Amygdala (tissue), 56 donors: ENCODE measurements at places on chromosomes 6 and 20.
A peak's percentile ranks its signal among the peaks of the same experiment; 100 is the strongest.

DNA sequence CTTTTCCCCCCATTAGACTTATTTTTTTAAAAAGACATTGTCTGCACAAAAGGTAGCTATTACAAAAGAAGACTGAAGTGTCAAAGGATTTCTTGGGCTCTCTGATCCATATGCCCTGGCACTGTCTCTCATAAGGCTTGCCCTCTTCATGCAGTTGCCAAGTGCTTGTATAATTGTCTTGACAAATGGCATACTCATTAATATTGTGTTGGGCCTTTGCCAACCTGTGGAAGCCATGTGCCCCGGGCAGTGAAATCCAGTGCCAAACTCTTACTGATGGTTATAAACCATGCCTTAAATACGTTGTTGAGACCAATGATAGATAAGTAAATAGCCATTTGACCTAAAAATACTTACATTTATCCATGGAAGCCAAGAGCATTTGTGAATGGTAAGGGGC, 98.1 kb downstream of the FARS2 start:
- DNase-seq, result no peak

DNA sequence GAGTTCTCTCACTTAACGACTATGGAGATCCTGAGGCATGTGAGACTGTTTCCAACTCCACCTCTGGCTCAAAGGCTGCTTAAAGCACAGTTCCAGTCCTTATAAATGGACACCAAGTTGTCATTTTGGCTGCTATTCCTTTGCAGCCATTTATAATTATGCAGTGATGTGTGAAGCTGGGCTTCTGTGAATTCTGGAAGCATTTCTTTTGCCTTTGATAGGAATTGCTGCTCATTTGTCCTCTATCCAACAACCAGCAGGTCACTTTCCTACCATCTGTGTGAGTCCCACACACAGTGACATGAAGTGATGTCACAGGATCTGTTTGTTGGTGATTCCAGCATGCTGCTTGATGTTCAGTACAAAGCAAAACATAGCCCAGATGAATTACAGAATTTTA, 28.5 kb upstream of the EFHC1 start:
- peak; percentile 32 for DNase-seq

- no peak for DNase-seq
Measured at GRCh38 chr6:71933881-71934280, 47.5 kb downstream of the RIMS1 start.

DNA sequence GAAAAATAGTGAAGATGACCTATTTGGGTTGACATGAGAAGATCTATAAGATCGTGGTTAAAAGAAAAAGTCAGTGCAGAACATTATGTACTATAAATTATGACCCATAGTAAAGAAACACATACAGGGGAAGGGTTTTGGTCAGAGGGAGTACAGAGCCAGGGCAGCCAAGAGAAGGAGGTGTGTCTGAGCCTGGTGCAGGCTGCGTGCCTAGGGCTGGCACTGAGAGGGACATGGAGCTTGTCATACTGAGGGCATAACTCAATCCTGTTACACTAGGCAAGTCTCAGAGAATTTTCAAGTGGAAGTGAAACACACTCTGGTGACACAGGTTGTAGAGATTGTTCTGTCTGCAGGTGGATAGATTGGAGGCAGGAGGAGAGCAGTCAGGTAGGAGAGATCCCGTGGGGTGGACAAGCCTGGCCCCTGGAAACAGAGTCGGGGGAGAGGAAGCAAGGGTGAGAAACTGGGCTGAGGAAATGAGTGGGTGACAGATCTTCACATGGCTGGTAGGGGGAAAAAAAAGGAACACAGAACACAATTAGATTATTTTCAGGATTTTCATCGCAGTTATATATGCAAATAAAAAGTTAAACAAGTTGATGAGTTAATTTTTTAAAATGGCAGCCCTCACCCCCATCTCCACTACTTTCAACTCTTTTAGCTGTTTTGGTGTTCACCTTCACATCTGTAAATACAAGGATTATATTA, 18.5 kb upstream of the RNF39 start:
- DNase-seq, result no peak

GRCh38 chr6:139430899-139431601, 56.6 kb upstream of the CITED2 start:
- no peak for DNase-seq

- no peak for DNase-seq
Measured at GRCh38 chr20:23995905-23996666, 7.5 kb upstream of the GGTLC1 start.

- no peak for DNase-seq
Measured at GRCh38 chr6:83430611-83431544, at the start of gene ME1. TSS of gene ME1 (minus strand) at chr6:83431051. CDS start at chr6:83430954, 97 bp downstream.

- no peak for DNase-seq
Measured at GRCh38 chr6:144854654-144855053, 569.5 kb downstream of the UTRN start.

- DNase-seq, result no peak
Measured at GRCh38 chr20:2149507-2149906, 47.9 kb downstream of the STK35 start.

DNA sequence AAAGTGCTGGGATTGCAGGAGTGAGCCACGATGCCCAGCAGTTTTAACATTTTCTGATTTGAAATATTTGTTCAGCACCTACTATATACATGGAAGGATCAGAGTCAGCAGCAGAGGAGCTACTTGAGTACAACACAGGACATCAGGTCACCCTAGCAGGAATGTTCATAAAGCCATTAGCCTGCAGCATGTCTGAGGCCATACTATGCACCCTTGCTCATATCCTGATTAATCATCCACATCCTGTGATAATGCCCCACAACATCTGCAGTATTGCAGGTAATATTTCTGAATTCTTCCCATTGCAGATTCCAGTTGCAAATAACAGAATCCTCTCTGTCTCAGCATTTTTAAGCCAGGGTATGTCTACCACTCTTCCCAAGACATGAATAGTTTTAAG, 171.0 kb upstream of the PRND start:
- DNase-seq, result no peak

- no peak for DNase-seq
Measured at GRCh38 chr6:68760941-68761676, 126.0 kb downstream of the ADGRB3 start.

DNA sequence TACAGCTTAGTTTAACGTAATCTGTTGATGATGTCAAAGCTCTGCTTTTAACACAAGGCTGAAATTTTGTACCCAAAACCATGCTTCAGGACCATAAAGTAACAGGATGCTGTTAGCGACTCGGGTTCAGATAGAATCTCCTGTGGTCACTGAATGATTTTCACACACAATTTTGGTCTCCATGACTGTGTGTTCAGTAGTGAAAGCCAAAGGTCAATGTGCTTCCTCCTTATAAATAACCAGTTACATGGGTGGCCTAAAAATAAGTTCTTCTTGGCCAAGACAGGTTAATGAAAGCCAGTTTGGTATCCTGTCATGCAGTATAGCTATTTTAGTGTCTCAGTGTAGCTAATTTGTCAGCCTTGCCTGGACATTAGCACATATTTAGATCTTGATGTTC, 19.1 kb upstream of the LOC128125822 start:
- DNase-seq, result no peak
